HT1080 (cell line): ENCODE measurements at places on chromosomes 12 and 14. TPM values are rescaled to one million over a fixed set of nuclear protein-coding genes. Genes with fewer than 3 reads are reported as not detected.

OTUB2 gene
- 2.8 TPM in 2 replicates for total RNA-seq

SSPN gene
- 1.4 TPM in 1 of 2 replicates, not detected in the other for total RNA-seq

SLC38A4 gene
- total RNA-seq: not detected in 2 replicates

DNA sequence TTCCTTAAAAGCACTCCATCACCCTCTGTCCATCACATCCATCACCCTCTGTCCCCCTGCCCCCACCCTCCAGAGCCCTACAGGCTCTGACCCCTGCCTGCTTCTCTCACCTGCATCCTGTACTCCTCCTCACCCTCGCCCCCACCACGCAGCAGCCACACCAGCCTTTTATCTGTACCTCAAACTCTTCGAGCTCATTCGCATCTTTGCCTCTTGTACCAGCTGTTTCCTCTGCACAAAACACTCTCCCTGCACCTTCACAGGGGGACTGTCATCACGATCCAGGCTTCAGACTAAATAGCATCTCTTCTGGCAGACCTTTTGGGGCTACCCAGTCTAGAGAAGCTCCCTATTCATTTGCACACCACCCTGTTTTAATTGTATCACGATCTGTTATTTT, 24.1 kb downstream of the TMEM229B start:
- DNase-seq: no peak

DNA sequence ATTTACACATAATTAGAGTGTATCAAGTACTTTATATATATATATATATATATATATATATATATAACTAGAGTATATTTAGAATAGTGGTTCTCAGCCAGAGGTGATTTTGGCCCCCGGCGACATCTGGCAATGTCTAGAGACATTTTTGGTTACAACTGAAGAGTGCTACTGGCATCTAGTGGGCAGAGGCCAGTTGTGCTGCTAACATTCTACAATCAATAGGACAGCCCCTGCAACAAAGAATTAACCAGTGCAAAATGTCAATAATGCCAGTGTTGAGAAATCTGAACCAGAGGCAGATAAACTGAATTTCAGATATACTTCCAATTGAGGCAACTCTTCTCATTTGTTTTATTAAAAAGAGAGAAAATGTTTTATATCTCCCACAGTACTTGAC, 8.9 kb downstream of the GTF2A1 start:
- DNase-seq: no peak

- DNase-seq: no peak
Measured at GRCh38 chr12:82408844-82409243, 50.5 kb downstream of the METTL25 start.
